ENCODE measurements at places on chromosomes 4 and X.

- peak; percentile 7 for DNase-seq
Measured at GRCh38 chr4:165472943-165473676, 94.3 kb downstream of the CPE start.

- DNase-seq, result no peak
Measured at GRCh38 chr4:183434666-183435190, 9.7 kb upstream of the CDKN2AIP start.

GRCh38 chrX:31236231-31236630 lies 164.4 kb upstream of the FTHL17 start:
- DNase-seq, result peak; percentile 65

- no peak for DNase-seq
Measured at GRCh38 chr4:164350061-164350460, 403.9 kb upstream of the SMIM31 start.
